ENCODE measurements at places on chromosomes 2 and 18. TPM values are rescaled to one million over a fixed set of nuclear protein-coding genes. Genes with fewer than 3 reads are reported as not detected.

The TCF7L1 gene
- 41.8 TPM for total RNA-seq

The MAL gene
- total RNA-seq: 0.65 TPM

The EFEMP1 gene
- total RNA-seq: 4.1 TPM

The ABCB6 gene
- total RNA-seq: 35.9 TPM

The CIB4 gene
- not detected for total RNA-seq

The MGAT4A gene
- total RNA-seq: 12.2 TPM

The CCDC85A gene
- 0.16 TPM for total RNA-seq

The CDH19 gene
- 14.7 TPM for total RNA-seq

The NFATC1 gene
- total RNA-seq: 2.4 TPM

The NDUFV2 gene
- total RNA-seq: 143 TPM

The ABCG8 gene
- not detected for total RNA-seq

The C2orf66 gene
- total RNA-seq: 0.23 TPM

The SALL3 gene
- 9.0 TPM for total RNA-seq

The PCARE gene
- total RNA-seq: not detected

The KHK gene
- 10.0 TPM for total RNA-seq

The STAT4 gene
- total RNA-seq: 1.0 TPM

The IL1R1 gene
- not detected for total RNA-seq

The GKN1 gene
- total RNA-seq: not detected

The VWA3B gene
- not detected for total RNA-seq

The EGR4 gene
- total RNA-seq: not detected

The FTCDNL1 gene
- 1.6 TPM for total RNA-seq

The TTC31 gene
- 29.6 TPM for total RNA-seq

The SIX3 gene
- total RNA-seq: not detected

The MTHFD2 gene
- 101 TPM for total RNA-seq

The RAB10 gene
- 113 TPM for total RNA-seq

The POTEE gene
- total RNA-seq: 1.0 TPM

The SLC11A1 gene
- total RNA-seq: 0.09 TPM

The RPL37A gene
- 3,339 TPM for total RNA-seq

The REG1B gene
- total RNA-seq: not detected

The MAPK4 gene
- total RNA-seq: 9.3 TPM

The UGT1A5 gene
- total RNA-seq: not detected

The TUBA4B gene
- total RNA-seq: not detected

The IL36G gene
- total RNA-seq: not detected

The RAB27B gene
- 0.44 TPM for total RNA-seq

The SLC9A4 gene
- not detected for total RNA-seq

Data from neural crest cell (in vitro differentiated cells).